ENCODE measurements at places on chromosomes 7 and 10.
A peak's percentile ranks its signal among the peaks of the same experiment; 100 is the strongest.

- no peaks in the 10 kb centered on the region for H3K4me1 ChIP-seq
- no peaks in the 10 kb centered on the region for H3K36me3 ChIP-seq
- no peaks in the 10 kb centered on the region for H3K27me3 ChIP-seq
- no peak for DNase-seq
- no peak overlapping the region for H3K27ac ChIP-seq
- no peak overlapping the region for H3K4me3 ChIP-seq
These were observed 260.5 kb upstream of the CACNA2D1 start for GRCh38 chr7:82704121-82704520.

GRCh38 chr10:89588671-89589070, 53.3 kb upstream of the SLC16A12 start:
- H3K27me3 ChIP-seq = no peaks in the 10 kb centered on the region
- H3K4me1 ChIP-seq = peaks cover 6% of the 10 kb centered on the region
- no peak for DNase-seq
- H3K4me3 ChIP-seq = no peak overlapping the region
- no peak overlapping the region for H3K27ac ChIP-seq

GRCh38 chr7:97014145-97014750, 8.9 kb downstream of the DLX6 start:
- H3K4me3 ChIP-seq = no peak overlapping the region
- H3K36me3 ChIP-seq = no peaks in the 10 kb centered on the region
- no peak for DNase-seq
- H3K27ac ChIP-seq = no peak overlapping the region
- peaks cover 94% of the 10 kb centered on the region for H3K27me3 ChIP-seq

- peak overlapping the region; percentile 91 for H3K4me3 ChIP-seq
- peaks cover 50% of the 10 kb centered on the region for H3K36me3 ChIP-seq
- H3K4me1 ChIP-seq = peaks cover 58% of the 10 kb centered on the region
- H3K27me3 ChIP-seq = no peaks in the 10 kb centered on the region
- H3K27ac ChIP-seq = peak overlapping the region; percentile 92
These were observed 572 bp downstream of the AGK start for GRCh38 chr7:141551782-141552181.

DNA sequence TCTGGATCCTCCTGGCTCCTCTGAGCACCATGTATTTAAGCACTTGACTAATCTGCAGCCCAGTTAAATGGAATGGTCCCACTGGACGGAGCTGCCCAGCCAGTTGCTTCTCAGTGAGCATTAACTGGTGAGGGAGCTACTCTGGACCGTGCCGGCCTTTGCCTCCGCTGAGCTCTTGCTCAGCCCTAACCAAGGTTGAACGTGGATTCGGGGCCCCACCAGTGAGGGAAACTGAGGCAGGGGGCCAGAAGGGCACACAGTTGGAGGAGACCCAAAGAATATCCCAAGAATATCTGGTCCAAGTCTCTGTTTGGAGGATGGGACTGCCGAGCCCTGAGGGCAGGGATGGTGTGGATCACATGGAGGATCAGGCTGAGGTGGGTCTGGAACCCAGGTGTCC, 13.7 kb downstream of the ADCYAP1R1 start:
- no peak overlapping the region for H3K27ac ChIP-seq
- no peaks in the 10 kb centered on the region for H3K36me3 ChIP-seq
- no peaks in the 10 kb centered on the region for H3K4me1 ChIP-seq

DNA sequence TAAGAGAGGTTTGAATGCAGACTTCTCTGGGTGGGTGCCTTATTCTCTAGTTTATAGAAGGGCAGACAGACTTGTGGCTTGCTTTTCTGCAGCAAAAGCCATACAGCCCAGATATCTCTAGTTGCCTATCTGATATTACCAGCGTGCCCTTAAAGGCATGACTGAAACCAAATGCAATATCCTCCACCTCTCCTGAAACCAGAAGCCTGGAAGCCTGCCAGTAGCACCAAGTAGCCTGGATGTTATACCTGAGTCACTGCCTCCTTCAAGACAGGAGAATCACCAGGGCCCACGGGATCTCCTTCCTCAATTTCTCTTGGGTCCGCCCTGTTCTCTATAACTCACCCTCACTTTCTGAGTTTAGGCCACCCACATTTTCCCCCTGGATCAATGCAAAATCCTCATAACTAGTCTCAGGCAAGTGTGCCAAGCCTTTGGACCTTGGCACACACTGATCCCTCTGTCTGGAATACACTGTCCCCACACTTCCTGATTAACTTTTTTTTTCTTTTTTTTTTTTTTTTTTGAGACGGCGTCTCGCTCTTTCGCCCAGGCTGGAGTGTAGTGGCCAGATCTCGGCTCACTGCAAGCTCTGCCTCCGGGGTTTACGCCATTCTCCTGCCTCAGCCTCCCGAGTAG, 638.4 kb downstream of the GALNT17 start:
- no peak overlapping the region for H3K27ac ChIP-seq
- H3K4me3 ChIP-seq = no peak overlapping the region
- no peaks in the 10 kb centered on the region for H3K4me1 ChIP-seq
- no peaks in the 10 kb centered on the region for H3K36me3 ChIP-seq
- no peak for DNase-seq

DNA sequence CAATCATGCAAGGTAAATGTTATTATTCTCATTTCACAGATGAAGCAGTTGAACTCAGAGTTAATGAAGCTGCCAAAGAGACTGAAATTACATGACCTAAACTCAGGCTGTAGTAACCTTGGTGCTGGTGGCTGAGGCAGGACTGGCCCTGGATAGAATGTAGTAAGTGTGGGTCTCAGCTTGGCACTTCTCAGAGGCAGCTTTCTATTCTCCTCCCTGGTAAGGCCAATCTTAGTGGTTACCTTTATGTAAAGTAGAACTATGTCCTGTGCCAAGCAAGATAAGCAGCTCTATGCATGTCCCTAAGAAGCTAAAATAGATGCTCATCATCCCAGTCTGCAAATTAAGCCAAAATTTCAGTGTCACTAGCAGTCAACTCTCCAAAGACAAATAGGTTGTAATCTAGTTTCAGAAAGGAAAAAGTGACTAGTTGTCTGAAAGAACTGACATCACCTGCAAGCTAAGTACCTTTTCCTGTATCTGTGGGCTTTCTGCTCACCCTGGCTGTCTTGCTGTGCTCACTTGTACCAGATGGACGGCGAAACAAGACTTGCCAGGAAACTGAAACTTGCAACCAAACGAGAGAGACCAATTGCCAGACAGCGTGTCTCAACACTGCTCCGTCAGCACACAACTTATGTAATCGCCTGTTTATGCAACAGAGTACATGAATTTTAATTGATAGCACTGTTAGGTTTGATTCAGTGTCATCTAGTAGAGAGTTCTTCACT, 43.7 kb downstream of the CH25H start:
- peaks cover 12% of the 10 kb centered on the region for H3K27me3 ChIP-seq
- H3K4me1 ChIP-seq = peaks cover 38% of the 10 kb centered on the region
- H3K27ac ChIP-seq = peak overlapping the region; percentile 59
- peak; percentile 40 for DNase-seq

DNA sequence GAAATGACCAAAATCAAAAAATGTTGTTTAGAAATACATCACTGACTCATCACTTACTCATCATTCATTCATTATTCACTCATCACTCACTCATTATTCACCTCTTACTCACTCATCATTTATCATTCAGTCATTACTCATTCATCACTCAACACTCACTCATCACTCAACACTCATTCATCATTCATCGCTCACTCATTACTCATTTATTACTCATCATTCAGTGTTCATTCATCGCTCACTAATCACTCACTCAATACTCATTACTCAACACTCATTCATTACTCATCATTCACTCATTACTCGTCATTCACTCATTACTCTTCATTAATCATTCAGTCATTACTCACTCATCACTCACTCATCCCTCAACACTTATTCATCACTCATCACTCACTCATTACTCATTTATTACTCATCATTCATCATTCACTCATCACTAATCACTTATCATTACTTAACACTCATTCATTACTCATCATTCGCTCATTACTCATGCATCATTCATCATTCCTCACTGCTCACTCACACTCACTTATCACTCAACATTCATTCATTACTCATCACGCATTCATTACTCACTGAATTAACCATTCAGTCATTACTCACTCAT, 238.5 kb downstream of the ADARB2 start:
- H3K27me3 ChIP-seq = no peaks in the 10 kb centered on the region
- H3K36me3 ChIP-seq = no peaks in the 10 kb centered on the region
- H3K4me1 ChIP-seq = no peaks in the 10 kb centered on the region
- no peak overlapping the region for H3K4me3 ChIP-seq

- H3K27me3 ChIP-seq = no peaks in the 10 kb centered on the region
- H3K4me3 ChIP-seq = no peak overlapping the region
- H3K27ac ChIP-seq = no peak overlapping the region
- DNase-seq = no peak
- H3K36me3 ChIP-seq = peaks cover 7% of the 10 kb centered on the region
These were observed 4.6 kb downstream of the ZNF853 start for GRCh38 chr7:6619961-6620360.

DNA sequence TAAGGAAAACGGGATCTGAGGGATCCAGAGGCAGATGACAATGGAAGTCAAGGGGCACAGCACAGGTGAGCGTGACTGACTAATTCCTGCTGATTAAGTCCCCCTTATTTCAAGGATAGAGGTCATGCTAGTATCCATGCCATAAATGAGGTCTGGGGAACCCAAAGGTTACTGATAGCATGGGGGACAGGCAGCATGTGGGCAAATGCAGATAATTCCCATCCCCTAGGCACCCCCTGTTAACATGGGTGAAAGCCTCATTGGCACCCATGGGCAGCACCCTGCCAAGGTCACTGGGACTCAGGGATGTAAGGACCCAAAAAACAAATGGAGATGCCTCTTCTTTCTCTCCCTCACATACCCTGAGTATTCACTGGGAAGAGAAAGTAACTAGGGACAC, 139.7 kb downstream of the WDR11 start:
- H3K27me3 ChIP-seq = peaks cover 13% of the 10 kb centered on the region
- H3K27ac ChIP-seq = no peak overlapping the region
- no peaks in the 10 kb centered on the region for H3K36me3 ChIP-seq
- no peaks in the 10 kb centered on the region for H3K4me1 ChIP-seq

DNA sequence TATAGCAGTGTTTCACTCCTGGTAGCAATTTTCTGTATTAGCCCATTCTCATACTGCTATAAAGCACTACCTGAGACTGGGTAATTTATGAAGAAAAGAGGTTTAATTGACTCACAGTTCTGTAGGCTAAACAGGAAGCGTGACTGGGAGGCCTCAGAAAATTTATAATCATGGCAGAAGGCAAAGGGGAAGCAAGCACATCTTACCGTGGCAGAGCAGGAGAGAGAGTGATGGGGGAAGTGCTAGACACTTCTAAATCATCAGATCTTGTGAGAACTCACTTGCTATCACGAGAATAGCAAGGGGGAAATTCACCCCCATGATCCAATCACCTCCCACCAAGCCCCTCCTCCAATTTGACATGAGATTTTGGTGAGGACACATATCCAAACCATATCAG, 131.6 kb upstream of the EFCAB10 start:
- peaks cover 13% of the 10 kb centered on the region for H3K4me1 ChIP-seq
- peaks cover 24% of the 10 kb centered on the region for H3K36me3 ChIP-seq
- H3K4me3 ChIP-seq = no peak overlapping the region
- no peaks in the 10 kb centered on the region for H3K27me3 ChIP-seq
